ENCODE measurements at places on chromosomes 6 and 20.

DNA sequence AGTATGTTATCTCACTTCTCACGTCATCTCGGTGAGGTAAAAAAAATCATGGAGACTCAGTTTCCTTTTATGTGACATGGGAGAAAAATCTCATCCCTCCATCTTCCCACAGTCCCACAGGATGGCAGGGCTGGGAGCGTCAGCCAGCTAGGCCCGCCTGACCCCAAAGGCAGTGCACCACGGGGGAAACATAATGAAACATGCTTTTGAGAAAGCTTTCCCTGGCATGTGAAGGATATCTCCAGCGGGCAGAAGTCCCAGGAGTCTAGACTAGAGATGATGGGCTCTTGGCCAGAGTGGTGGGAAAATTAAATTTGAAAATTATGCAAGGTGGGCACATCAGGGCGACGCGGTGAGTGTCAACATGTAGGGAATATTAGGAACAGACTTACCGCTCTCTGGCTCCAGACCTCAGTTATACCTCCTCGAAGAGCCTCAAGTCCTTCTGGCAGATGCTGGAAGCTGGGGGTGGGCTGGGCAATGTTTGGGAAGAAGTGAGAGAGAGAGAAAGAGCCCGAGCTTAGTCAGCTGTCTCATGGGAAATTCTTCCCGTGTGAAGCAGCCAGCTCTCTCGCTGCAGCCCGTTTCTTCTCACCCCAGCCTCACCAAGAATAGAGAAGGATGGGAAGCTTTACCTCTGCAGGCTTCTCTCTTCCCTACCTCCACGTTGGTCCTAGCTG is 52.3 kb downstream of the MOCS1 start:
- ATAC-seq, result no peak

- ATAC-seq, result peak; percentile 70
Observed at GRCh38 chr20:32681175-32682084, 7.7 kb upstream of the C20orf203 start.

DNA sequence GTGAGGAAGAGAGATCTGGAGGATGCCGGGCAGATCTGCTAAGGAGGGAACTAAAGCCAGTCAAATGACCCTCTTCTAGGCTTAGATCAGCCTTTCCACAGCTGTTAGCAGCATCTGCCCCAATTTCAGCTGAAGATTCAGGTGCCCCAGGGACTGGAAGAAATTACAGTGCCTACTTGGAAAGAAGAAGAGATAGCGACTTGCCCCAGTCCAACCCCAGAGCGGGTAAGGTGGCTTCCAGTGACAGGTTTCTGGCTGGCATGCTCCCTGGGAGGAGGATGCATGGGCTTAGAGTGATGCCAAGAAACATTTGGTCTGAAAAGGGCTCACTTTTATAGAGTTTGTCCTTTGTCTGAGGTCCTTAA is 620 bp downstream of the TJAP1 start:
- ATAC-seq, result peak; percentile 5

GRCh38 chr20:32040142-32040953 is 11.7 kb upstream of the HCK start:
- ATAC-seq, result no peak

GRCh38 chr6:155227046-155227445 is 36.8 kb upstream of the CLDN20 start:
- ATAC-seq, result no peak

- ATAC-seq, result peak; percentile 71
Observed at GRCh38 chr6:16759646-16760515, 1.4 kb downstream of the ATXN1 start.

- no peak for ATAC-seq
Observed at GRCh38 chr20:61380545-61380915, 128.5 kb downstream of the CDH4 start.

DNA sequence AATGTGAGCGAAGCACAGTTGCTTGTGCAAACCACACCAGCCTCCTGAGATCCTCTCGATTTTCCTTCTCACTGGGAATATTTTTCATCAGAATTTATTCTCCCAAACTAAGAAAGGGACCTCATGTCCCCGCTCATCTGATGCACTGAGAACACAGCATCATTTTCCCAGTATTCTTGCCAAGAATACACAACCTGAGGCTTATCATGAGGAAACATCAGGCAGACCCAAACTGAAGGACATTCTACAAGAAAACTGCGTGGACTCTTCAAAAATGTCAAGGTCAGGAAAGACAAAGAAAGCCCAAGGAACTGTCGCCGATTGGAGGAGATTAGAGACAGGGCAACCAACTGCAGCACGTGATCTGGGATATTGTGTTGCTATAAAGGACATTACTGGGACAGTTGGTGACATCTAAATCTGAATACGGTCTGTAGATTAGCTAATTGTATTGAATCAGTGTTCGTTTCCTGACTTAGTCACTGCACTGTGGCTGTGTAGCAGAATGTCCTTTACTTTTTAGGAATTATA is 72.3 kb downstream of the SNX5 start:
- no peak for ATAC-seq

DNA sequence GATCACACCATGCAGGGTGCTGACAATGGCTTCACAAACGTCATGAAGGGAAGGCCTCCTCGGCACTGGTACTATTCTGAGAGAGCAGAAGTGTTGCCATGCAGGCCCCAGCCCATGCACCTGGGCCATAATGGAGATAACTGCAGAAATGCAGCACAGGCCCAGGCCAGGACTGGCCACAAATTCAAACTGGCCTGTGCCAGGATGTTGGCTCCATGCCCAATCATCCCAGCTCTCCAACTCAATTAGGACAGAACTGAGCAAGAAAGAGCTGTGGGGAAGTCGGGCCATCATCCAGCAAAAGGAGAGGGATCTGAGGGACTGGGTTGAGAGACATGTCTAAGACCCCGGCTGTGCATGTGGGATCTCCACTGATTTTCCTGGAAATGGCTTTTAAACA is 48.9 kb upstream of the SYNDIG1 start:
- ATAC-seq, result no peak

GRCh38 chr6:4346659-4347333 is 211.4 kb upstream of the ECI2 start:
- ATAC-seq, result no peak

GRCh38 chr6:14046476-14047068 is 71.0 kb upstream of the CD83 start:
- peak; percentile 95 for ATAC-seq

GRCh38 chr6:14731611-14732010 is 514.3 kb upstream of the JARID2 start:
- ATAC-seq, result no peak

DNA sequence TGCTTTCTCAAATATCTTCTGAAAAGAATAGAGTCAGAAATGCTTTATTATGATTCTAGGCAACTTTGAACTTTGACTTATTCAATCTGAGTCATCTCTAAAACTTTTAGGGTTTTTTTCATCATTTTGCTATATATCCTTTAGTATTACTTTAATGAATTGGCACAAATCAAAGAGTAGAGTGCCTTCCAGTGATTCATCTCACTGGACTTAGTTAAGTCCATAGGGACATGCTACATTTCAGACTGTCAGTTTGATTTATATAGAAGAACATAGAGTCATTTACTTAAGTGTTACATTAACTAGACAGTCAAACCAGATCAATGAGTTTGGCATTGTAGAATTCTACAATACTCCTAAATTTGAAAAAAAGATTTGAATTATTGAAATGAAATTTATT is 1235.7 kb upstream of the MAP3K7 start:
- ATAC-seq, result no peak

GRCh38 chr6:104955491-104955890 is 1.4 kb upstream of the LIN28B start:
- ATAC-seq, result no peak

- ATAC-seq, result no peak
Observed at GRCh38 chr20:23135449-23136420, 49.6 kb upstream of the CD93 start.

DNA sequence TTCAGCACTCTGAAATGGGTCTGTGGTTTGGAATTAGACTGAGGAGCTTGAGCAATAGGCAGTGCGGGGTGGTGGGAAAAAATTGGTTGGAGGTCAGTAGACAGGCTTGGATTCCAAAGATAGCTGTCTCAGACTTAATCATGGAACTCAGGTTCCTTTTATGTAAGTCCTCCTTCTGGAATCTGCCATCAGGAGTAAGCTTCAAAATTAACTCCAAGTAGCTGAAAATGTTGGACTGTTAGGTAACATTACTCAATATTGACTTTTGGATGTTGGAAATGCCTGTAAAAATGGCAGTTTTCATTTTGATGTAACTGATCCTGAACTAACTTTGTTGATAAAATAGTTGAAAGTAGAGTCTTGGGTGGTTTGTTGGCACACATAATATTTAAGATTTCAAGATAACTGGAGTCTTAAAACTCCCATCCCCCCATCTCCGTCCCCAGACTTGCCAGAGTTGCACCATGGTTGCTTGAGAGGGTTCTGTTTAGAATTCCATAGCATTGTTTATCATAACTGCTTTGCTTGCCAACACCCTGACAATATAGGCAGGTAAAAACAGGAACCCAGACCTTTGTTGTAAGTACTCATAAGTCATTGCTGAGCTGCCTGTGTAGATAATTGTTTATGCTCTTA is 83.0 kb downstream of the PHF20 start:
- ATAC-seq, result no peak

DNA sequence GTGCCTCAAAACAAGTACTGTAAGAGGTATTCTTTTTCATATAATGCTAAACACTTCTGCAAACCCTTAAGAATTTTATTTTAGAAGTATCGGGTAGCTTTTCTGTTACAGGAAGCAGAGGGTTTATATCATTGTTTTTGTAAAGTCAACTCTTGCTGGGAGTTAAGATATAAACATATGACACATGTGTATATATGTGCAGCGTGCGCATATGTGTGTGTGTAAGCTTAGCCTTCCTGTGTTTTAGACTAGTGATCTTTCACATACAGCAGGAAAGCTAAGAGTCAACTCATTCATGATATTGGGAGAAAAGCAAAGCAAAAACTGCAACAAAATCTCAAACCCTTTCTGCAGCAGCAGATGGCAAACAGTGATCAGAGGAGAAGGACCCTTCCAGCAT is 102.4 kb downstream of the ARID1B start:
- no peak for ATAC-seq

DNA sequence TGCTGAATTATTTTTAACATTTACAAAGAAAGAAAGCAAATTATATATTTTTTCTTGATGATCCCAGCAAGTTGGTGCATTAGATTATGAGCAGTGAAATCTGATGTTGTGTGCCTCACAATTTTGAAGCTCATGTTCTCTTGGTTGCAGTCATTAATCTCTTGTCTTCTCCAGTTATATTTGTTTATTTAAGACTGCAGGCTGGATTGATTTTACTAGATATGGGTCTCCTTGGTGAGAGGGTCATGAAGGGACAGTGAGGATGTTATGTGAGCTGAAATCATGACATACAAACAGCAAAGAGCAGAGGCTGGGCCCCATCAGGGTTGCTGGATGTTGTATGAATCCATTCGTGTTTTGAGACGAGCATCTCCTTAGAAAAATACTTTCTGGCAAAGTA is 64.2 kb upstream of the AKIRIN2 start:
- ATAC-seq, result no peak

- no peak for ATAC-seq
Observed at GRCh38 chr6:31686483-31686882, 5.6 kb upstream of the LY6G5C start.

GRCh38 chr6:74167511-74167910 is 471.5 kb downstream of the CD109 start:
- no peak for ATAC-seq

- ATAC-seq, result no peak
Observed at GRCh38 chr6:43394982-43395381, 25.5 kb upstream of the ZNF318 start.

DNA sequence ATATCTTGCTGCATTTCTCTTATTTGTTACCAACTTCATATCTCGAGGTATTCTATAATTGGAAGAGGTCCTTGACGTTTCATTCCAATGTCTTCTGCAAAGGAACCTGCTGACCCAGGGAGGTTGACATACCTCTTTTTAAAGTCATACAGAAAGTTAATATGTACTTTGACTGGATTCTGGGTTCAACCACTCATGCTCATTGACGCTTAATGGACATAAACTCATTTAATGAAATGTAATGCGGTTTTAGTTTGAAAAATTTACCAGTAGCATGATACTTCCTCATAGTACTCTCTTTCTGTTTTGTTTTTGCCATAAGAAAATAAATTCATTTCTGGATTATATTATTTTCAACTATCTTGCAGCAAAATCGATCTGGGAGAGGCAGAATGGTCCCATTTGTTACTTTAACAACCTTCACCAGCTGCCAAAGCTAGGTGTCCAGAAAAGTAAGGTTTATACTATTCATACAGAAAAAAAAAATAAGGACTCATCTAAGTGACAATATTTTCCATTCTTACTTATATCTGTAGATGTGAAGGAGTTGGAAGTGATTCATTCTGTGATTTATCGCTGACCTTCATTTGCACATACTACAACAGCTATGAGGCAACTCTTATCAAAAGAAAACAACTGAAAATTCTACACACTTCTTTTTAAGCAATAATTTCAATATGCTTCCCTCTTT is 101.6 kb downstream of the ATXN1 start:
- no peak for ATAC-seq

DNA sequence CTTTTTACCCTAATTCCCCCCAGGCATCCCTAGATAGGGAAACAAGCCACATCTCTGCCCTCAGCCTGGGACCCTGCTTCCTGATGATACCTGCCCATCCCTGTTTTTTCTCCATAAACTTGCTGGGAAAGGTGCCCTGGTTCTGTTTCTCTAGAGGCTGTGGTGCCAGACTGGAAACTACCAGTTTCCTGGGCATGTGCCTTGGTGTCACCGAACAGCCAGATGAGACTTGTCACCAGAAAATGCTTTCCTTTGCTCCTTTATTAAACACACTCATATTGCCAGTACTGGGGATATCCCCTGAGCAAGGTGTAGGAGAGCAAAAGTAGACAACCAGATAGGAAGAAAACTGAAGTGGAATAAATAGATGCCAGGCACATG is 16.8 kb downstream of the SRSF3 start:
- no peak for ATAC-seq

DNA sequence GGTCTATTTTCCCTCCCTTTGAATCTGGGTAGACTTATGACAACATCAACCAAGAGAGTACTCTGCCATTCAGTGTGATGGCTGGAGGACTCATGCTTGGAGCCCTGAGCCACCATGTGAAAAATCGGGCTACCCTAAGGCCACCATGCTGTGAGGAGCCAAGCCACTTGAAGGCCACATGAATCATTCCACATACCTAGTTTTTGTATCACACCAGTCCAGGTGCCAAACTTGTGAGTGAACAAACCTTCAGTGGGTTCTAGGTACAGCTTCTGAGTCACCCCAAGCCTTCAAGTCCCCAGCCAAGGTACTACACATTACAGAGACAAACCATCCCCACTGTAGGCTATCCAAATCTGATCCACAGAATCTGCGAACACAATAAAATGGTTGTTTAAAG is 37.4 kb upstream of the E2F3 start:
- ATAC-seq, result no peak

DNA sequence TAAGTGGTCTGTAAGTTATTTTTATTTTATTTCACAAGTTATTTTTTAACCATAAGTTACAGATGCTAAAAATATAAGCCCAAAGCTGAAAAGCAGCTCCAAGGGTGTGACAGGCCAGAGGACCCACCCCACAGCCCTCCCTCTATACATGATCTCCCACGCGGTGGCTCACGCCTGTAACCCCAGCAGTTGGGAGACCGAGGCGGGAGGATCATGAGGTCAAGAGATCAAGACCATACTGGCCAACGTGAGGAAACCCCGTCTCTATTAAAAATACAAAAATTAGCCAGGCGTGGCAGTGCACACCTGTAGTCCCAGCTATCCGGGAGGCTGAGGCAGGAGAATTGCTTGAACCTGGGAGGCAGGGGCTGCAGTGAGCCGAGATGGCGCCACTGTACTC is 32.2 kb downstream of the COL11A2 start:
- ATAC-seq, result no peak

- peak; percentile 96 for ATAC-seq
Observed at GRCh38 chr6:146289816-146290588, 253.6 kb upstream of the RAB32 start.

- peak; percentile 53 for ATAC-seq
Observed at GRCh38 chr6:106199331-106199730, 113.2 kb downstream of the PRDM1 start.

Data from SK-N-SH treated with all-trans-retinoic acid at 6 μM for 48 hours (cell line).